ENCODE measurements at places on chromosomes 1 and 21.

GRCh38 chr1:52253421-52253820 lies 111.5 kb downstream of the ZFYVE9 start:
- no peak for DNase-seq

GRCh38 chr1:38129473-38129872 lies 82.9 kb upstream of the POU3F1 start:
- no peak for DNase-seq

DNA sequence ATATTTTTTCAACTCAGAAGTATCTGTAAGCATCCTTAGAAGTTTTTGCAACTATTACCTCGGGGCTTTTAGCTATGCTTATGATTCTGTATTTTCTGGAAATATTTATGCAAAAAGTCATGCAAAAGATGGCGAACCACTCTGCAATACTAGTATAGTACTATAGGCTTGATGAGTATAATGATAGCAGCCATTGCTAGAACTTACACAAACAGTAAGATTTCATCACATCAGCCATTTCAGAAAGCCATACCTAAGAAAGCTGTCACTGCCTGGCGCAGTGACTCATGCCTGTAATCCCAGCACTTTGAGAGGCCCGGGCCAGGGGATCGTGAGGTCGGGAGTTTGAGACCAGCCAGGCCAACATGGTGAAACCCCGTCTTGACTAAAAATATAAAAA lies 227.1 kb downstream of the LRRC7 start:
- no peak for DNase-seq

- no peak for DNase-seq
These were observed 2.8 kb downstream of the ITPKB start for GRCh38 chr1:226736001-226736907.

GRCh38 chr1:160835751-160836150 lies 26.9 kb downstream of the CD244 start:
- no peak for DNase-seq

GRCh38 chr1:175364424-175365076 lies 172.0 kb upstream of the KIAA0040 start:
- DNase-seq: peak; percentile 24

DNA sequence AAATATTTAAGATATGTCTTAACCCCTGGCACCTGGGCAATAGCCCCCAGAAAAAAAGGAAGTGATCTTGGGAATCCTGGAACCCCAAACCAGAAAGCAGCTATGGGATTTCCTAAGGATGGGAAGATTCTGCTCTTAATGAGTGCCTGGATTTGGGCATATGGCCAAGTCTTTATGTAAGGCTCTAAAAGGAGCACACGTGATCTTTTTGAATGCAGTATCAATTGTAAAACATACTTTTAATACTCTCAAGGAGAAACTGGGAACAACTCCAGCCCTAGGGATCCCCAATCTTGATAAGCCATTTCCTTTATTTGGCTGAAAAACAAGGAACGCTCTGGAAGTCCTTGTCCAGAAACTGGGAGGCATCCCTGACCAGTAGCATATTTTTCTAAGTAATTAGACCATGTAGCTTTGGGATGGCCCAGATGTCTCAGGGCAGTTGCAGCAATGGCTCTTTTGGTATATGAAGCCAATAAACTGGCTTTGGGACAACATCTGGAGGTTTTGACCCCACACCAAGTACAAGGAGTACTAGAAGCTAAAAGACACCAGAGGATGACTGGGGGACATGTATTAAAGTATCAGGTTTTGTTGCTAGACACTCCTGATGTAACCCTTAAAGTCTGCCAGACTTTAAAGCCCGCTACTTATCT lies 80.9 kb upstream of the KIAA0040 start:
- no peak for DNase-seq

GRCh38 chr1:62621907-62622306 lies 24.6 kb downstream of the ANGPTL3 start:
- DNase-seq: peak; percentile 7

DNA sequence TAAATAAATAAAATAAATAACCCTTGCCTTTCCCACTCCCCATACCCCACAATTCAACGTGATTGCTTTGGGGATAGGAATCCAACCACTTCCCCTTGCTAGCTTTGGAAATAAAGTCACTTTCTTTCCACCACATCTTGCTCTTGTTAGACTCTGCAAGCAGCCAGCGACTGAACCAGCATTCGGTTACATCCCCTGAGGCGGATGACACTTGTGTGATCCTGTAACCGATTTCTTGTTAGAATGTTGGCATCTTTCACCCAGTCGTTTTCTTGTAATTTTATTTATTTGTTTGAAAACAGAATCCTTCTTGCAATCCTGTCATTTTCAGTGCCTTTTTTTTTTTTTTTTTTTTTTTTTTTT lies 1.6 kb upstream of the IFNGR2 start:
- no peak for DNase-seq

- DNase-seq: no peak
These were observed 106.3 kb upstream of the CACHD1 start for GRCh38 chr1:64363616-64364015.

GRCh38 chr1:170959385-170959784 lies 24.1 kb downstream of the MROH9 start:
- no peak for DNase-seq

DNA sequence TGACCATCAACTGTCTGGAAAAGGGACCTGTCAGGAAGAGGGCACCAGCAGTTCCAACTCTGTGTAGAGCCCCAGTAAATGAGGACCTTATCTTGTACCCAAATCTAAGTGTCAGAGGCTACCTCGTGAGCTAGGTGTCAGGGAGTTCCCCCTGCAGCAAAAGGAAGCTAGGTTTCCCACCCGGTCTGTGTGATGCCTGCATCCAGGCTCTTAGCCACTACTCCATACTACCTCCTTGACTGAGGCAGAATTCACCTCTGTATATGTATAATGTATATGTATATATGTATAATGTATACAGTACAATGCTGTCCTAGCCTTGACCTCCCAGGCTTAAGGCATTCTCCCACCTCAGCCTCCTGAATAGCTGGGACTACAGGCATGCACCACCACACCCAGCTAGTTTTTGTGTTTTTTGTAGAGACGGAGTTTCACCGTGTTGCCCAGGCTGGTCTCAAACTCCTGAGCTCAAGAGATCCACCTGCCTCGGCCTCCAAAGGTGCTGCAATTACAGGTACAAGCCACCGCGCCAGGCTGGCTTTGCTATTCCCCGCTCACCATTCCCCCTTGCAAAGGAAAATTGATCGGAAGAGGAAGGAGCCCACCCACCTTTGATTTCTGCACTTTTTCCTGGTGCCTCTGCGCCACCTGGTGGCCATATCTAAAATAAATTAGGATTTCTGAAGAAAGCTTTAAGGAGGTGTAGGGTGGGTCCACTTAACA lies 15.7 kb upstream of the LUZP1 start:
- no peak for DNase-seq
